ENCODE measurements at places on chromosomes 6 and 20.

- no peak for DNase-seq
Measured at GRCh38 chr6:40909811-40910210, 129.2 kb downstream of the UNC5CL start.

GRCh38 chr6:74946961-74947360, 258.9 kb downstream of the COL12A1 start:
- DNase-seq, result no peak

- no peak for DNase-seq
Measured at GRCh38 chr20:63439866-63440265, 32.6 kb downstream of the KCNQ2 start.

DNA sequence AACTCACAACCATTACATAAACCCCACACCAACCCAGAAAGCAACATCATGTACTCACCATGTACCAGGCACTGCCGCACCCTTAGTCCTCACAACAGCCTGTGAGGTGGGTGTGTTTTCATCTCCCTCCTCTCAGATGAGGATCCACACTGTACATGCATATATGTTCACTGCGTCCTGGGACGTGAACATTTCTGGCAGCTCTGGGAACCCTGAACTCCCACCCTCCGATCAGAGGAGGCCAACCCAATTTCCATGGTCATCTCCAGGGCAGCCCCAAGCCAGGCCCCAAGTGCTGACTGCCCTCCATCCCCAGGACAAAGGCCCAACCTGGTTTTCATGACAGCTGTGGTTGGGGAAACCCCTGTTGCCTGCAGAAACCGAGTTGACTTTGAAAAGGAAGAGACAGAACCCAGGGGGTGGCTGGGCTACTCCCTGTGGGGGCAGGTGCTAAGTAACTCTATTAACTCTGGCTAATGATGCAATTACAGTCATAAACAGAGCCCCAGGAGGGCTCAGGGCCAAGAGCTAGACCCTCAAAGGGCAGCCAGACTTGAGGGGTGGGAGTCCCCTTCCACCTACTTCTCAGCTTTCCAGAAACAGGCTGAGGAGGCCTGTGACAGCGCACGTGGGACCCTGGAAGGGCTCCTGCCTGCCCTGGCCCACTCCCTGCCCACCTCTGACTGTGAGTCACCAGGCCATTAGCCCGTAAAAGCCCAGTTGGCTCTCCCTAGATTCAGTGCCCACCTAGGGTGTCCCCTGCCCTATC, 2.6 kb downstream of the TFEB start:
- DNase-seq, result peak; percentile 48

- no peak for DNase-seq
Measured at GRCh38 chr6:22467645-22468044, 101.7 kb upstream of the HDGFL1 start.

DNA sequence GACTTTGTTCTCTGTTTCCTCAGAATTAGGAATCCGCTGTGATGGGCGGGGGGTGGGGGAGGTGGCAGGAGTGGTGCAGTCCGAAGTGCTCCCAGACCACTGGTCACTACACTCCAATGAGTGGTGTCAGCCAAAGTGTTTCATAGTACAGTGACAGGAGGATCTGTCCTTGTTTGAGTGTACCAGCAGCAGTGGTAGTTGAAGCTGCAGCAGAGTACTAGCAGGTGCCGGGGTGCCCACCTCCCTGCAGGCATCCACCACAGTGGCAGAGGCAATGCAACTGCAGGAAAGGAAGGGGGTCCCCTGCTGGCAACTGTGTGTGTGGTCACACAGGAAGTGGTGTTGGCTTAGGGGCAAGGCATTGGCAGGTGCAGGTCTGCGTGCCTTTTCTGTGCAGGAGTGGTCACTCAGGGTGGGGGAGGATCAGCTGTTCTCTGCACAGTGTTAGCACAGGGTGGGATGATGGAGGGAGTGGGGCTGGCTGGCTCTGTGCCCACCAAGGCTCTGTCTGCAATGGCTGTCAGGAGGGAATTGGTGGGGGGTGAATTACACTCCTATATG, 9.7 kb downstream of the HLA-DOB start:
- DNase-seq, result no peak
